ENCODE measurements at places on chromosomes 2 and 18.
A peak's percentile ranks its signal among the peaks of the same experiment; 100 is the strongest.

- no peak overlapping the region for H3K27ac ChIP-seq
- no peaks in the 10 kb centered on the region for H3K27me3 ChIP-seq
- H3K4me1 ChIP-seq, result peaks cover 14% of the 10 kb centered on the region
Measured at GRCh38 chr18:48915626-48916425, 34.9 kb downstream of the SMAD7 start.

GRCh38 chr2:156466739-156467405, 30.7 kb downstream of the GPD2 start:
- DNase-seq, result no peak
- H3K27me3 ChIP-seq, result no peaks in the 10 kb centered on the region

DNA sequence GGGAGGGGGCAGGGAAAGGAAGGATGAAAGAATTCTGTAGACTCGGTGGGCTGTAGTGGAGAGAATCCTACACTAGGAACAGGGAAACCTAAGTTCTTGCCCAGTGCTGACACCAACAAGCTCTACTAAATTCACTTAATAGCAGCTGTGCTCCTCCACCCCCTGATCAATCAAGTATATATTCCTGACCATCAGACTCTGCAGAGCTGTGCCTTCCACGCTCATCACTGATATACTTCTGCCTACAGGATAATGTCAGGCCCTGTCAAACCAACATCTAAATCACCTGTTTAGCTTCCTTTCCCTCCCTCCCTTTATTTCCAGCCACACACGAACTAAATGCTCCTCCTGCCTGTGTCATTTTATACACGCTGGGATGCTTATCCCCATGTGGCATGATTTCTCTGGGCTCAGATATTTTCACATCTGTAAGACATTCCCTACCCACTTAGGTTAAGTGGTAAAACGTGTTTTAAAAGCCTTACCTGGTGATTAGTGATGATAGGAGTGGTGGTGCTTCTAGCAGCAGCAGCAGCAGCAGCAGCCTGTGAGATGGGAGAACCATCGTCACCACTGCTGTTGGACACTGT, 301.9 kb downstream of the LRRTM1 start:
- no peaks in the 10 kb centered on the region for H3K36me3 ChIP-seq
- H3K27ac ChIP-seq, result no peak overlapping the region
- no peaks in the 10 kb centered on the region for H3K27me3 ChIP-seq

DNA sequence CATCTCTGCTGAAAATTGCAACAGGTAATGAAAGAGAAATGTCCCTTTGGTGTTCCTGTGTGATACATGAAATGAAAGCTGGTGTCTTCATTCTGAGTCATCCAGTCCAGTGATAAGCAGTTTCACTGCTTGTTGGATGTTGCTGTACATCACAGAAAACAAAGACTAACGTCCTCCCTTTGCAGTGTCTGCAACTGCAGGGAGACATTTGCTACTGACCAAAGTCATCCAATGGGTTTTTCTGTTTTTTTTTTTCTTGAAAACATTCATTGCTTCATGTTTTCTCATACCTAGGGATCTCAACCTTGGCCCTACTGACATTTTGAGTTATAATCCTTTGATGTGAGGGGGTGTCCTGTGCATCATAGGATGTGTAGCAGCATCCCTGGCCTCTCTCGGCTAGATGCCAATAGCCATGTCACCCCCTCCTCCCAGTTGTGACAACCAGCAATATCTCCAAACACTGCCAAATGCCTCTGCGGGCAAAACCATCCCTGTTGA, 63.6 kb upstream of the FZD5 start:
- H3K4me1 ChIP-seq, result peaks cover 31% of the 10 kb centered on the region
- no peaks in the 10 kb centered on the region for H3K27me3 ChIP-seq
- no peak for DNase-seq
- peak overlapping the region; percentile 69 for H3K27ac ChIP-seq
- H3K36me3 ChIP-seq, result no peaks in the 10 kb centered on the region

- DNase-seq, result no peak
- no peak overlapping the region for H3K4me3 ChIP-seq
- H3K36me3 ChIP-seq, result no peaks in the 10 kb centered on the region
- H3K27ac ChIP-seq, result no peak overlapping the region
- H3K4me1 ChIP-seq, result no peaks in the 10 kb centered on the region
Measured at GRCh38 chr2:19226386-19226785, 132.0 kb downstream of the OSR1 start.

Data from activated T-helper 2 cell treated with anti-CD3 and anti-CD28 coated beads, Interferon-gamma antibody, Interleukin-2, Interleukin-4, amounts not matched to agents 10 μg/mL and 5 μg/mL and 100 μg/mL, durations not matched to agents 14 hours and 24 hours and 36 hours (primary cell).